T-helper 17 cell (primary cell): ENCODE measurements at places on chromosomes 2 and 18. TPM values are rescaled to one million over a fixed set of nuclear protein-coding genes. Genes with fewer than 3 reads are reported as not detected.

GRCh38 chr2:226495466-226496272 lies 304.0 kb downstream of the IRS1 start:
- DNase-seq, result no peak

MGAT4A gene
- 187 TPM for total RNA-seq

MCEE gene
- 9.6 TPM for total RNA-seq

DNA sequence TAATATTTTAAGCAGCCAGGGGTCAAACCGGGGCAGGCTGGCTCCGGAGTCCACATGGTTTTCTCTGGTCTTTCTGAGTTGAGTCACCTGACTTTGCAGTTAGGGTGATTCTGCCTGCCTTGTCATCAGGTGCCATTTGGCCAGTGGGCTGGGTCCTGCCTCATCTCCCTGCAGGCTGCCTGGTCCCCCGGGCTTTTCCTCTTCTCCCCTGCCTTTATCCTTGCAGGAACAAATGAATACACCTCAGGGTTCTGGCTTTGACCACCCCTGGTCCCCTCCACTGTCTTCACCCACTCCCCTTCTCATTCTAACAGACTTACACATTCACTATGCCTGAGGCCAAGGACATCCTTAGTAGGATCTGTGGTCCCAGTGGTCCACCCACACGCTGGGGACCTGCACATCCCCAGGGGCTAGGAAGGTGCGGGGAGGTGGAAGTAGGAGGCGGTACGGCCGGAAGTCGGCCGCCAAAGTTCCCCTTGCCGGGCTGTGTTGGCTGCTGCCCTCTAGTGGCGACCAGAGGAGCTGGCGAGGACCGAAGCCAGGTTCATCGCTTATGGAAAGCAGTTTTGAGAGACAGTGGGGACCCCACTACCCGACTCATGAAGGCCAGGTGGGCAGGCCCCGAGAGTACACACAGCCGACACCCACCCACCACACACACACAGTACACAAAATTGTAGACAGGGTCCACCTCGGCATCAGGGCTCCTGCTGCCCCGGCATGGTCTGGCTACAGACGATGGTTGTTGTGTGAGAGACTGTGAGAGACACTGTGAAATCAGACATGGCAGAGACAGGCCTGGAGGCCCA lies 6.3 kb upstream of the TEX261 start:
- DNase-seq, result peak; percentile 67

- DNase-seq, result no peak
Observed at GRCh38 chr2:110866045-110866444, 133.7 kb downstream of the ACOXL start.

MBD1 gene
- 88.9 TPM for total RNA-seq

- no peak for DNase-seq
Observed at GRCh38 chr2:149167001-149167780, 128.7 kb downstream of the LYPD6B start.

DNA sequence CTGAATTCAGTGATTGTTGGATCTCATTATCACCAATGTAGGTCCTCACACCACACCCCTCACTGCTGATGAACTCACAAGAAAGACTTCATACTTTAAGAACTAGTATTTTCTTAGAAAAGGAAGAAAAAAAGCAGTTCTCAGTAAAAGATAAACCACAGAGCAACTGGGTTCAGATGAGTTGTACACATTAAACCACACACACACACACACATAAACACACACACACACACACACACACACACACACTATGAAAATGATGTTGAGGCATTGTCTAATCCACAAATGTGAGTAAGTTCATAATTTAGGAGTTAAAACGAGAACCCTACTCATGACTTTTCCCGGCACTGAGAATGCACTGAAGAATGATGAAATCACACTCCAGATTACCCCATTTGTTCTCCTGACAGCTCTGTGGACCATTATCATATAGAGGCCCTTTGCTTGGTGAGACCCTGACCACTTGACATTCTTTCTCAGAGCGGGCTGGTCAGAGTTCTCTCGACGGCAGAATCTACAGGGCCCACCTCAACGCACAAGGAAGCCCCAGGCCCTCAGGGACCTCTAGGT lies 106.2 kb downstream of the BCL2 start:
- no peak for DNase-seq

GRCh38 chr2:98818164-98818563 lies 87.2 kb upstream of the MGAT4A start:
- DNase-seq, result no peak

GRCh38 chr2:221517146-221517695 lies 54.9 kb downstream of the EPHA4 start:
- no peak for DNase-seq

GRCh38 chr2:234495251-234496054 lies 1.4 kb downstream of the ARL4C start:
- DNase-seq, result no peak

DNA sequence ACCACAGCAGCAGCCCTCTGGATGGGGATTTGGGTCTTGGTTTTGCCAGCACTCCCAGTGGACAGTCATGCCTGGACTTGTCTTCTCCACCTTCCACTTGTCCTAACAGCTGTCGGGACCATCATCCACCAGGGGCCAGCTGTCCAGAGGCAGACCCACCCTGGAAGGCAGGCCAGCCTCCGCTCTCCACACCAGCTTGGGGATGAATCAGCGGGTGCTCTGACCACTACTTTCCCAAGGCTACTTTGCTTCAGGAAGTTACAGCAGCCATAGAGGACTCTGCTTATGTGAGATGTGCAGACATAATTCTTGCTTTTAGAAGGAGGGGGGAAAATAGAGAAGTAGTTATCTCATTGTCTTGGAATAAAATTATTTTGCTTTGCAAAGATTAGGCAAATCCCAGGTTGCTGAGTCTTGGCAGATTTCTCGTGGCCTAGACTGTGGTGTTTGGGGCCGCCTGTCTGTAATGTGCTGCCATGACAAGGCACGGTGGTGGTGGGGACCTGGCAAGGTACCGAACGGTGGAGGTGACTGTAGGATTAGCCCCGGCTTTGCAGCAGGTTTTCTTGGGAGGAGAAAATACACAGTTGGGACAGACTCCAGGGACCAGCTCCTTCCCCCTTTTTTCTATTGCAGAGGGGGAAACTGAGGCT lies 148.7 kb downstream of the AGAP1 start:
- DNase-seq, result no peak

GRCh38 chr2:192465141-192465540 lies 270.4 kb upstream of the TMEFF2 start:
- DNase-seq, result no peak

GRCh38 chr2:180006781-180007579 lies at the start of gene CWC22:
CWC22 (minus strand) TSS chr2:180007297; CDS start chr2:179993341, 13,956 bp downstream.
- peak; percentile 71 for DNase-seq

ZC3H6 gene
- total RNA-seq, result 17.7 TPM

CYTIP gene
- total RNA-seq, result 286 TPM

GRCh38 chr18:28407681-28408080 lies 230.8 kb upstream of the CDH2 start:
- DNase-seq, result no peak

DNA sequence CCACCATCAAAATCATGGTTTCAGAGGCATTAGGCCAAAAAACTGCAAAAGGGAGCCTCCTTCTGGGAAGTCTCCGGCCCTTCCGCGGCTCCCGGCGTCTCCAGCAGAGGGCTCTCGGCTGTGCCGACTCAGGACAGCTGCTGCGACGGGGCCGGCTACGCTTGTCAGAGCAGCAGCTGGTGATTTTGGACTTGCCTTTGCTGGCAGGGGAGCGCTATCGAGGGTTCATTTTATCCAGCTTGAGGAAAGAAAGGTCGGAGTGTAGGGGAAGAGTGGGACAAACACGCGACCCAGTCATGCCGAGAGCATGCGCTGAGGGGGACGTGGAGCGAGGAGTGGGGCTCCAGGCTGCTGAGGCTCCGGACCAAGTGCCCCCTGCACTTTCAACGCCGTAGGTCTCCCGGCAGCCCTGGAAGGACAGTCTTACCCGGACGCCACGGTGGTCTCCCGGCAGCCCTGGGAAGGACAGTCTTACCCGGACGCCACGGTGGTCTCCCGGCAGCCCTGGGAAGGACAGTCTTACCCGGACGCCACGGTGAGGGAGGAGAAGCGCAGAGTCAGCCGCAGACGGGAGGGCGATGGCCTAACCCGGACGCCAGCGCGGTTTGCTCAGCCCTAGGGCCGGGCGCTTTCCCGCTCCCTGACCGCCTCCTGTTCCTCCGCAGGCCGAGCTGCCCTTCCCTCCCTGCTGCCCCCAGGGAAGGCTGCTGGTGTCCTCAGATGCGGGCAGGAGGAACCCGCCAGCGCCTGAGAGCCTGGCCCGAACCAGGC lies 21.7 kb downstream of the DDX18 start:
- DNase-seq, result peak; percentile 30

DNA sequence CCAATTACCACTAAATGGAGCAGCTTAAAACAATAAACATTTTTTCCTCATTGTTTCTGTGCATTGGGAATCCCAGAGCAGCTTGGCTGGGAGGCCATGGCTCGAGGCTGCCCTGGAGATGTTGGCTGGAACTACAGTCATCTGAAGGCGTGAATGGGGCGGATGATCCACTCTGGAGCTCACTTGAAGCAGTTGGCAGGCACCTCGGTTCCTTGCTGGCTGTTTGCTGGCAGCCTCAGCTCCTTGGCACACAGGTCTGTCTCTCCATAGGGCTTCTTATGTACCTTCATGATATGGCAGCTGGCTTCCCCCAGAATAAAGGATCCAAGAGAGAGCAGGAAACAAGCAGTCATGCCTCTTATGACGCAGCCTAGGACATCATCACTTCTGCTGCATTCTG lies 227.0 kb upstream of the COPS8 start:
- DNase-seq, result no peak

SULT1C4 gene
- total RNA-seq, result 0.31 TPM

GRCh38 chr2:130289780-130290179 lies 52.9 kb upstream of the IMP4 start:
- DNase-seq, result no peak

FBLN7 gene
- 21.7 TPM for total RNA-seq

- DNase-seq, result no peak
Observed at GRCh38 chr18:43312891-43313290, 35.6 kb upstream of the SYT4 start.

IL36RN gene
- total RNA-seq, result not detected

TOGARAM2 gene
- total RNA-seq, result 5.2 TPM
